ENCODE measurements at places on chromosomes 7 and 10.

GRCh38 chr10:5555881-5556280, 31.1 kb downstream of the CALML3 start:
- no peak for DNase-seq

GRCh38 chr7:78178319-78178718, 379.7 kb downstream of the PHTF2 start:
- DNase-seq = no peak

GRCh38 chr7:50954716-50955115, 172.0 kb upstream of the GRB10 start:
- no peak for DNase-seq

DNA sequence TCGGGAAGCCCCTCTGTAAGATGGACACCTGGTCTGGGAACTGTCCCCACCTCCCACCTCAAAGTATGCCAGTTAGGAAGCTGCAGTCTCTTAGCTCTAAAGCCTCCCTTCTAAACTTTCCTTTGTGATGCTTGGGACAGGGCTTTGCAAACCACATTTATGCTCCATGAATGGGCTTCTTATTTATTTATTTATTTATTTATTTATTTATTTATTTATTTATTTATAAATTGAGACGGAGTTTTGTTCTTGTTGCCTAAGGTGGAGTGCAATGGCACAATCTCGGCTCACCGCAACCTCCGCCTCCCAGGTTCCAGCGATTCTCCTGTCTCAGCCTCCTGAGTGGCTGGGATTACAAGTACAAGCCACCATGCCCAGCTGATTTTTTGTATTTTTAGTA, 1009.4 kb downstream of the TYW1 start:
- DNase-seq = no peak

DNA sequence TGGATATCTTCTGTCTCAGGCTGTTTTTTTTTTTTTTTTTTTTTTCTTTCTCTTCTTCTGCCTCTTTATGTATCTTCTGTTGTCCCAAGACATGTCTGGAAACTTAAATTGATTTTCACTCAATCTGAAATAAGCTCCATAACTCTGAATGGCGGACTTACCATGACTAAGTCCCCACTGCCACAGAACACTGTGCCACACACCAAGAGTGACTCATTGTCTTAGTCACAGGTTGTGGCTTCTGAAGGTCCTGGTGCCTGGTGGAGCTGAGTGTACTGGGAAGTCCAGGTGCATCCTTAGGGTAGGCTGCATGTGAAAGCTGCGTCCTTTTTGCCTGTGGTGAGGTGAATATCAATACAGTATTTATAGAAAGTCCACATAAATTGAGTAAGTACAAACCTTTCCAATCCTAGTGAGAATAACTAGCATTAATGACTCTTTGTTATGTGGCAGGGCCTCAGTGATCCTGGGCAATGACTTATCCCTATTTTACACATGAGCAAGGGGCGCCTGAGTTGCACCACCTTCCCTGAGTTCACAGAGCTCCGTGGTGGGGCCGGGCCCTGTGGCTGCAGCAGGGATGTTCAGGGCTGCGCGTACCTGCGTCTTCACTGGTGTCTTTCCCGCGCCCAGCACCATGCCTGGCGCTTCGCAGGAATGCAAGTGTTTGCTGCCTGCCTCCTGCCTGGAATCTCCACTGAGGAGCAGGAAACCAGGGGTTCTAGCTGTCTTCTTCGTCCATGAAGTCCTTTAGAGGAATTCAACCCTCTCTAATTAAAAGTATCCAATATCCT, 4.3 kb downstream of the PFKP start:
- no peak for DNase-seq

GRCh38 chr7:94906065-94906851, 1.1 kb upstream of the PPP1R9A start:
- no peak for DNase-seq

DNA sequence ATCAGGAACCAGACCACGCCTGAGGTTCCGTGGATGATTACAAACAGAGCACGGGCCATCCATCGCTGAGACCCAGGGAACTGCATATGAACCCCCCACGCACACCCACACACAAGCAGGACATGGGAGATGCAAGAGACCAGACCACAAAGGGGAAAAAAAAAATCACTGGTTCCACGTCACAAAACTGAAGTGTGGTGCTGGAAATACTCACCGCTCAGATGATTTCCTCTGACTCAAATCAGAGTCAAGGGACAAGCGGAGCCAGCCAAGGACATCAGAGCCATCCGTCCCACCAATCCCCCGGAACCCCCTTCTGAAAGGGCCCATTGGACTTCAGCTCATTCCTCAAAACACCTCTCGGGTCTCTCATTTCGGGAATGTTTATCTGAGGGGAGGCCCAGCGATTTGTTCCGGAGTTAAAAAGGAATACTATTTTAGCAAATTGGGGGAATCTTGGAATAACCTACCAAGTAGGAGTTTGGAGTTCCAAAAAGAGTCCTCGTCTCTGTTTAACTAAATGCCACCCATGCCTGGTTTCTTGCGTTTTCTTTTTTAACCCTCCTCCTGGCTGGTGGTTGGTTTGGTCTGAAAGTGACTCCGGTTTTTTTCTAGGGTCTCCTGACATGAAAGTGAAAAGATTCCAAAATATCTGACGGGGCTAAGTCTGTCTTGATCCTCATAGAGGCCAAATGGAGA, 15.0 kb downstream of the SNX8 start:
- no peak for DNase-seq

DNA sequence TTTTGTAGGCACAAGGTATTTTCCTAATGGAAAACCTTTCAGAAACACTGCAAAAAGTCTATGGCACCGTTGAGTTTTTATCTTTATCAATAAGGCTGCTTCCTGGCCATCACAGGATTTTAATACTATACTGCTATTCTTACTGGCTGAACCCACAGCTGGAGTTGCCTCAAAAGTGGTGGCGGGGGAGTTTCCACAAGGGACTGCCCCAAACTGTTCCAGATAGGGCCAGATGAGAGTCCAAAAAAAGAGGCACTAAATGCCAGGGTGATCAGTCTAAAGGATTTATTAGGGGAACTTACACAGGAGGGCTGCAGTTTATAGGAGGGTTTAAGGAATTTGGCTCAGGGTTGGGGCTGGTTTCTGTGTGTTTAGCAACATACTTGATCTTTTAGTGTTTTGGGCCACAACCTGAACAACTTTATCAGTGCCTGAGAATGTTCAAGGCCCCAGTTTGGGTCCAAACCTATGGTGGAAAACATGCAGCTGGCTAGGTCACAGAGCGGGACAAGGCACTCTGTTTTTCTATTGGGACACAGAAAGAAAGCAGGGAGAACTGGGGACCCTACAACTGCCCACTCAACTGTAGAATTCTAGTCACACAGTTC, 41.4 kb downstream of the STAM start:
- no peak for DNase-seq

DNA sequence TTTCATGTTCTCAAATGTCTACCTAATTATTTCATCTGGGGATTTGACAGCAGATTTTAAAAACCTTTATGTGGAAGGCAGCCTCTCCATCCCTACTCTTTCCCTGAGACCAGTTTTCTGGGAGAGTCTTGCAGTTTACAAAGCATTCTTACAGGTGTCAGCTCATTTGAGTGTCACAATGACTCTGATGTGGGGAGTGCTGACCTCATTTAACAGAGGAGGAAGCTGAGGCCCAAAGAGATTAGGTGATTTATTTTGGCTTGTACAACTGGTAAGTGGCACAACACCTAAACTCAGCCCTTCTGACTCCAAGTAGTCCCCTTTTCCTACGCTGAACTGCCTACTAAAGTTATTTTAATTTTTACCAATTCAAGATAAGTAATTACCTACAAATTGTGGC, 33.3 kb upstream of the MAT1A start:
- no peak for DNase-seq

DNA sequence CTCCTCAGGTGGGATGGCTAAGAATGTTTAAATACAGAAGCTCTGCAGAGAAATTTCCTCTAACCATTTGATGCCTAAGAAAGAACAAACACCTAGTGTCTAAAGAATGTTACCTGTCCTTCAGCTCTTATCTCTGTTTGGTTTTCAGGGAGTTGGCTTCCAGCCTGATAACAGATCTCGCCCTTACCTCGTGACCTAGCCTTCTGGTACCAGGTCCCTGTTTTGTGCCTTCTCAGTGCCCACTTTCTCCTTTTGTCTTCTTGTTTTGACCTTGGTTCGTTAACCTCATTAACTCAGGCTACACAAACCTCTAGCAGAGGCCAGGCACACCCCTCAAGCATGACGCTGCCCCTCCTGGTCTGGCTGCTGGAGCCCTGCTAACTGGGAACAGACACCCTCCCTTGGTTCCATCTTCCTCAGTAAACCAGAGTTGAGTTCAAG, 16.1 kb upstream of the RAB11FIP2 start:
- DNase-seq = no peak

DNA sequence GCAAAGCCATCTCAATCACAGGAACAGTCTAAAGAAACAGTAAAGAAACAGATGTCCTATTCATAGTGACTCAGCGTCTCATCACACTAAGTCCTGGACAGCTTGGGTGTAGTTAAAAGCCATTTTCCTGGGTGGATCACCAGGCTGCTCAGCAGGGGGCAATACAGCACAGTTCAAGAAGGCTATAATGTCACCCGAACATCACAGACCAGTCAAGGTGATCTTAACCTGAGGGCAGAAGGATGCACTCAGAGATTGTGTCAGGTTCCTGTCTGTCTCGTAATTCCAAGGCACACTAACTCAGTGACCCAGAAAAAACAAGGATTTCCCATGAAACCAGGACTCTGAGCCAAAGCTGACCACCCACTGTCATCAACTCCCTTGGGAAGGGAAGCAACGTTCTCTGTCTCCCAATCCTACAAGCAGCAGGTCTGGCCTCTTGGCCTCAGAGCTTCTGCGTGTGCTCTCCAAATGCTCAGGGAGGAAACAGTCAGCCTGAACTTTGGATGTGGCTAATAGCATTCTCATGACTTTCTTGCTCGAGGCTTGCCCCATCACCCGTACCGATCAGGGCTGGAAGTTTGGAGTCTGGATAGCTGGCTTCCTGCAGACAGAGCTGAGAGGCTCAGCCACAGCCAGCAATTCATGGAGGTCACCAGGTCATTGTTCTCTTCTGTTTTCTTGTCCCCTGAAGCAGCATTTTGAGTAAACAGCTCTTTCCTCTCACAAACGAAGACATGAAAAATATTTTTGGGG, 90.4 kb upstream of the FAM171A1 start:
- DNase-seq = no peak

DNA sequence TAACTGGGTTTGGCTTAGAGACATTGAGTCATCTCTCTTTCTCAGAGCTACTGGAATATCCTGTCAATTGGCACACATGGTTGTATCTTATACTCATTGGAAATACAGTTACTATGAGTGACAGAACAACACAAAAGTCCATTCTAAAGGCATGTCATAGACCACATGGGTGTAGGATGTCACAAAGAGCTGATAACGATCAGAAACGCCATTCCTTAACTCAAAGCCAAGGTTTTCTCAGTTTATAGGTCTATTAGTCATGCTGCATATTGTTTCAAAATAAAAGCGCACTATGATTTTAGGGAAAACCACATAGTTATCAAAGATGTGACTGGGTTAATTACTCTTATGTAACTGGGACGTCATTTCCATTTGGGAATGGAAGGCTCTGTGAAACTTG, 147.2 kb upstream of the FAM171A1 start:
- no peak for DNase-seq

GRCh38 chr10:97529685-97530465, 31.2 kb downstream of the UBTD1 start:
- DNase-seq = no peak

DNA sequence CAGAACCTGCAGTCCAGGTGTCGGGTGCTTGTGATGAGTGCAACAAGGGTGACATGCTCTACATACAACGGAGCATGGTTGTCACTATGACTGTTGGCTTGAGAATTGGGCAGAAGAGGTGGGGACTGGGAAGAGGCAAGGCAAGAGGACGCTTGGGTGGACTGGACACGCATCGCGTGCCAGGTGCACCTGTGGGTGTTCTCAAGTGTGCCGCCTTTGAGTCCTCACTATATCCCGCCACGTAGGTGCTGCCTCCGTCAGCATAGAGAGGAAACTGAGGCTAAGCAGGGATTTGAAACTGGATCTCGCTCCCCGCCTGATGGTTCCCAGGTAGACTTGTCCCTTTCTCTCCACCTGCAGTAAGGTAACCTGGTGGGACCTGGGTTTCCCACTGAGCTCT, 27.2 kb downstream of the CDH23 start:
- DNase-seq = no peak

DNA sequence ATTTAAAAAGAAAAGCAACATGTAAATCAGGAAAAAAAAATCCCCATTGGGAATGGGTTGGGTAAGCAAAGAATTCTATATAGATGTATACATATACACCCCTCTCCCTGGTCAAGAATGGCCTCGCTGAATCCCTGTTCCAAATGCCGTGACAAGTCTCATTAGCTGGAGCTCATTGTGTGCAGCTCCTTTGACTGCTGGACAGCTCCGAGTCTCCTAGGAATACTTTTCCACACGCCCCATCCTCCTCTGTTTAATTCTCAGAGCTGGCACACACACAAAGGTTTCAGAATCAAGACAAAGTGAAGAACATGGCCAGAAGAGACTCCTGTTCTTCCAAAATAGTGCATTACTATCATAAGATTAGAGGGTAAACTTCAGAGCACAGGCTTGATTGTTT, 130.9 kb upstream of the MKLN1 start:
- no peak for DNase-seq

- DNase-seq = no peak
Measured at GRCh38 chr10:8146650-8147049, 92.2 kb downstream of the GATA3 start.

All from AG04450 (cell line).